ENCODE measurements at places on chromosomes 16 and 17.

GRCh38 chr17:73695035-73695738 lies 50.9 kb upstream of the SDK2 start:
- no peak for DNase-seq

DNA sequence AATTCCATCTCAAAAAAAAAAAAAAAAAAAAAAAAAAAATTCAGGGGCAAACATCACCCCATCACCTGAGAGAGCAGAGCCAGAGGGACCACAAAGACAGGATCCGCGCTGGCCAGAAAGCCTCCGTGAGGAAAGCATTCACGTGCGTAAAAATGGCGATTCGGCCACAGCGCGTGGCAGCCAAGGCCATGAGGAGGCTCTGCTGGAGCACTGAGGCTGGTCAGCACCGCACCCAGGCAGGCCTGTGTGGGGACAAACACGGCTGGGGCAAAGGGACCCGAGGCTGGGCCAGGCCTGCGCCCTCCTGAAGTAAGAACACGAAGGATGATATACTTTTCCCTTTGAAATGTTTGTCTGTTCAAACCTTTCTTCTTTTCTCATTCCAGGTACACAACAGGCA lies 45.2 kb downstream of the MAP1LC3B start:
- no peak for DNase-seq

DNA sequence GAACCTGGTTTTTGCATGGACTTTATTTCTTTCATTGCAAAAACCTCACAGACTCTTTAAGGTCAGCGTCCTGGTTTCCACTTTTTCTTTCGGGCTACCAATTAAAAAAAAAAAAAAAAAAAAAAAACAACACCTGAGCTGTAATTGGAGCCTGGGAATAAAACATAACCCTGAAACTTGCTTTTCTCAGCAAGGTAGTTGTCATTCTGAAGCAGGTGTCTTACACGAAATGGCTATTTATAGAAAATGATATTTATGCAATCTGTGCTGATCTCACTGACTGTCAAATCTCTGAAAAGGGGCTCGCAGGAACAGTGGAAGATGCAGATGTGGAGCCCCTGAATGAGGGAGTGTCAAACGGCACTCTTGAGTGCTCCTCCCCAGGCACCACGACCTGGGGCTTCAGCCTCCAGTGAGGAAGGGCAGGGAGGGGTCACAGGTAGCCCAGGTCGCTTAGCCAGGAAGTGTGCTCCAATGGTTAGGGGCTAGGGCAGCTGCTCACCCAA lies 10.4 kb upstream of the COTL1 start:
- no peak for DNase-seq

DNA sequence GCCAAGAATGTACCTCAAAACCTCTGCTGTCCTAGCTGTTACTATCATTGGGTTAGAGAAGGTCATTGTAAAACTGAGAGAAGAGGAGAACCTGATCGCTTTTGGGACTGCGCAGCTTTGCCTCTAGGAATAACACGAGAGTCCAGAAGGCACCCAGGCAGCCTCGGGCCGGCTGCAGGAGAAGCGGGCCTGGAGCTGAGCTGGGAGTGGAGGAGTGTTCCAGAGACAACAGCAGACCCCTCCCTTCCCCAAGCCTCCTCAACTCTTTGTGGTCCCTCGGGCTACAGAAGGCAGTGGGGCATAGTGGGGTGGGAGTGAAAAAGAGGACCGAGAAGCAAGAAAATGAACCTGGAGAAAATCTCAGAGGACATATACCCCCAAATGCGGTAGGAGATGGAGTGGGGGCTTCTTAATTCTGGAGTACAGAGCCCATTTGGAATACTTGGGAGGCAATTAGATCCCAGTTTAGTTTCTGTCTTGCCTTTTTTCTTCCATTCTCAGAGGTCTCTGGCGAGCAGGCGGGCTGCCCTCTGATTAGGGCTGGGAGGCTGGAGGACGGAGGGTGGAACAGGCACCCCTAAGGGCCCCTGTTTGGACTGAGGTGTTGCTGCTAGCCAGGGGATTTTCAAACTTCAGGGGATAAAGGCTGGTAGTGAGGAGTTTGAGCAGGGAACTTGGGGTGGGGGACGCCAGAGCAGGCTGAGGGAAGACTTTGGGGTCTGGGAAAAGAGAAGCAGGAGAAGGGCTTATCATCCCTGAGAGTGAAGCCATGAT lies 13.3 kb upstream of the HOXB2 start:
- no peak for DNase-seq

DNA sequence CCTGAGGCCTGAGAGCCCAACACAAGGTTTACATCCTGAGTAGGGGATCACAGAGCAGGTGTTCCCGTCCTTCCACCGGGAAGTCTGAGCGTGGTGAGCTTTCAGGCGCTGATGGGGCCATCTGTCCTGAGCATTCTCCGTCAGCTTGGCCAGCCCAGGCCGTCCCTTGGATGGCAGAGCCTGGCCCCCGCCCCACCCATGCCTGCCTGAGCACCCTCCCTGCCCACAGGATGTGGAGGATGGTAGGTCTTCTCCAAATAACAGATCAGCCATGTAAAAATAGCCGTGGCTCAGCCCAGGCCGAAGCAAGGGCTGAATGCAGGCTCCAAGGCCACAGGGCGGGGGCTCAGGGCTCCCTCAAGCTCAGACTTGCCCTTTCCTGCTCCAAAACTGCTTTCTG lies 20.2 kb downstream of the SPNS2 start:
- no peak for DNase-seq

GRCh38 chr16:84489131-84489530 lies 15.3 kb downstream of the MEAK7 start:
- no peak for DNase-seq

- no peak for DNase-seq
Measured at GRCh38 chr17:42347198-42347597, 41.0 kb downstream of the STAT3 start.

DNA sequence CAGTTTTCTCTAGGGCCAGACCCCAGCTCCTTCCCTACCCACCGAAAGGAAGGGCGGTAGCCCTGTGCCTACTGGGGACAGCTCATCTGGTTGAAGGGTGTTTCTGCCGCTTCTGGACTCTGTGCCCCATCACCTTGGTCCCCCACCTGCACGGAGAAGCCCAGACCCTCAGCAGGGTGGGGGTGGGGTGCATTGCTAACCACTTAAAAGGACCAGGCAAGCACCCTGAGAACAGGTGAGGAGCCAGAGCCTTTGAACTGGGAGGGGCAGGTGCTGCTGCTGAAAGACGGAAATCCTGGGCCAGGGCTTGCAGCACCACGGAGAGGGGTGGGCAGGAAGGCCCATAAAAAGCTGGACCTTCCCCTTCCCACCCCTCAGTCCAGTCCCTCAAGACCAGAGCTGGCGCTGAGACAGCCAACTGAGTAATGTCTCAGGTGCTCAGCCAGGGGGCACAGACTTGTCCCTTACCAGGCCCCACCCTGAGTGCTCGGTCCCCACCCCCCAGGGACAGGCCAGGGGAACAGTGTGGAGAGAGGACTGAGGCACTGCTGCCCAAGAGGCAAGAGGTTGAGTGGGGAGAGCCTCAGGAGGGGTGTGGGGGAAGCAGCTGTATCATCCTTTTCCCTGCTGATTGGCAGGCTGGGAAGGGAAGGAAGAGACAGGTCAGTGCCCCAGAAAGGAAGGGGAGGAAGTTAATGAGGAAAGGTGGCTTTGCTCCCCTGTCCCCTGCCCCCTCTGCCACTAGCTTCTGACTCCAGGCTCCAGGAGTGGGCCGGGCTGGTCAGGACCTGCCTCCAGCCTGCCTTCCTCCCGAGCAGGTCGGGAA lies 10.9 kb upstream of the SP2 start:
- DNase-seq: no peak

DNA sequence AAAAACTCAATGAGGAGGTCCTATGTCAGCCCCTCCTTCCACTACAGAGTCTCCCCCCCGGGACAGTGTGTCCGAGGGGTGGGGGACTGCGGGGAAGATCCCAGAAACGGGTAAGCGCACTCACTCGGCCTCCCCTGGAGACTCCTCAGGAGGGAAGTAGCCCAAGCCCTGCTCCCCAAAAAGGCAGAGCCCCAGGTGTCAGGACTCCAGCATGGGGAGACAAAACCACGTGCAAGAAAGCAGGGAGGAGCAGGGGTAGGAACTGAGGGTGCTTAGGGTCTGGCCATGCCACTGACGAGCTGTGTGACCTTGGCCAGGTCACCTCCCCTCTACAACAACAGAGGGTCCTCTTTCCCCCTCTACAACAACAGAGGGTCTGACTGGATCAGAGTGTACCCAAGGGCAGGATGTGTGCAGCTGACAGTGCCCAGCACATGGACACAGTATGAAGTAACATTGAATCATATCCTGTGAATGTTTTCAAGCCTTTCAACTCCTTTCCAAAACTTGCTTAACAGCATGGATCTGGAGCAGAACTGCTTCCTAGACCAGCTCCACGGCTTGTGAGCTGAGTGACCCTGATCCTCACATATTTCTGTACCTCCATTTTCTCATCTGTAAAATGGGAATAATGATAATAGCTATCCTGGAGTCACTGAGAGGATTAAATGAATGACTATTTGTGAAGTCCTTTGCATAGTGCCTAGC lies 2.1 kb upstream of the NAGS start:
- DNase-seq: no peak

GRCh38 chr17:39606434-39607056 lies 1.2 kb downstream of the NEUROD2 start:
- no peak for DNase-seq

- DNase-seq: no peak
Measured at GRCh38 chr16:54821731-54822130, 108.9 kb upstream of the IRX5 start.

- no peak for DNase-seq
Measured at GRCh38 chr16:49750341-49751000, 105.4 kb downstream of the ZNF423 start.

- no peak for DNase-seq
Measured at GRCh38 chr17:47218896-47219430, 9.8 kb downstream of the MYL4 start.

GRCh38 chr17:37824534-37825485 lies 80.0 kb upstream of the HNF1B start:
- peak; percentile 18 for DNase-seq

- DNase-seq: no peak
Measured at GRCh38 chr16:49899991-49900695, 44.2 kb upstream of the ZNF423 start.

- no peak for DNase-seq
Measured at GRCh38 chr17:8488491-8488890, 52.8 kb downstream of the NDEL1 start.

DNA sequence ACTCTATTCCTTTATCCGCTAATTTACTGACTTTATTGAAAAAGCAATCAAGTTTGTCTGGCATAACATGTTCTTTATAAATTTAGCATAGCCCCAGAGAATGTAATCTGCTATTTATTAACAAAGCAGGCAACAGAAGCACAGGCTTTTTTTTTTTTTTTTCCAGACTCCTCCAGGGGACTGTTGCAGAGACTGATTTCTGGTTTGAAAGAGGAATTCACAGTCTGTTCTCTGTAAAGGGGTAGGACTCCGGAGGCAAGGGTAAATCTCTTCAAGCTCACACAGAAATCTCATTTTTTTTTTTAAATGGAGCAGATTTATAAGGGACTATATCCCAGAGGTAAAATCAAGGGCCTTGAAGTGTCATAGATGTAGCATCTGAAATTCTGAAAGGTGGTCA lies 1386.5 kb upstream of the CDH8 start:
- DNase-seq: no peak

GRCh38 chr17:74391771-74392170 lies 24.5 kb downstream of the GPR142 start:
- DNase-seq: no peak

- peak; percentile 67 for DNase-seq
Measured at GRCh38 chr17:61325382-61326073, 74.1 kb upstream of the TBX2 start.

DNA sequence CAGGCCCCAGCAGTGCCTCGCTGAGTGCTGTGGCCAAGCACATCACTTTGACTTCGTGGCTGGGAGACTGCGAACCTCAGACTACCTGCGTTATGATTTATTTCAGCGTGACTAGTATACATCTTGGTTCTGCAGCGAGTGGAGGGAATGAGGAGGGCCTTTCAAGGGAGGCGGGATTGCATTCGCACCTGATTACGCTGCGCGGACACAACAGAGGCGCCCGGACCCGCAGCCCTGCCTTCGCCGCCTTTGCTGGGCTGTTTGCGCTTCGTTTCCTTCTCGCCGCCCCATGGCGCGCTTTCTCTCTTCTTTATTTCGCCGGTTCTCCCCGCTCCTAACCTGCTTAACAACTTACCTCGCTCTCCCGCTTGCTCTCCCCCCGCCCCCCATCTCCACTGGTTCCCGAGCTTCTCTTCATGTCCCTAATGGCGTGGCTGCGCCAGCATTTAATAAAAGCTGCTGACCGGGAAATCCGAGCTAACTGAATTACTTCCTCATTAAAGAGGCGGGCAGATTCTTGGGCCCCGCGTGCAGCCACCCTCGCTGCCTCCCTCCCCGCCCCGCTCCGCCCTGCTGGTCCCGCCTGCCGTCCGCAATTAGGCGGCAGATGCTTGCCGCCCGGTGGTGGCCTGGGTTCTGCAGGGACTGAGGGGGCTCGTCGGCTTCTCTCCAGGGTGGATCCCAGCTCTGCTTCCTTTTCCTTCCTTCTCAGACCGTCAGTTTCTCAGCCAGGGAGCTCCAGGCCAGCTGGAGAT lies 257.6 kb upstream of the SDK2 start:
- peak; percentile 49 for DNase-seq

GRCh38 chr16:56673921-56674320 lies 4.3 kb downstream of the MT1H start:
- DNase-seq: no peak

- DNase-seq: peak; percentile 94
Measured at GRCh38 chr17:12927541-12928425, 90.0 kb downstream of the ELAC2 start.

- no peak for DNase-seq
Measured at GRCh38 chr17:9228408-9229159, 207.3 kb downstream of the NTN1 start.

DNA sequence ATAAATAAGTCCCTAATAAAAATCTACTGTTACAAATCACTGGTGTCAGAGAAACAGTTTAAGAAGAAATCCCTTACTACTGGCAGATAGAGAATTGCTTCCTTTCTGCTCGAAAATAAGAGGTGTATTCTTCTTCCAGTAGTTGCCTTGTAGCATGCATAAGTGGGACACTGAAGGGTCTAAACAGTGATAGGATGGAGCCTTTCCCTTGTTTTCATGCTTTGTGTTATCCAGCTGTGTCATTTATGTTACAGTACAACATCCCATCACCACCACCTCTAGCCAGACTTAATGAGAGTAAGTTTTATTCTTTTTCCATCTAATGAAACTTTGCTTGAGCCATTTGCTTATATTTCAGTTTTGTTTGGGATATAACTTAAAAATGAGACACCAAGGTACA lies 54.3 kb downstream of the NLK start:
- no peak for DNase-seq
